NCI-H2171 (cell line): ENCODE measurements at places on chromosomes 1 and 21.

DNA sequence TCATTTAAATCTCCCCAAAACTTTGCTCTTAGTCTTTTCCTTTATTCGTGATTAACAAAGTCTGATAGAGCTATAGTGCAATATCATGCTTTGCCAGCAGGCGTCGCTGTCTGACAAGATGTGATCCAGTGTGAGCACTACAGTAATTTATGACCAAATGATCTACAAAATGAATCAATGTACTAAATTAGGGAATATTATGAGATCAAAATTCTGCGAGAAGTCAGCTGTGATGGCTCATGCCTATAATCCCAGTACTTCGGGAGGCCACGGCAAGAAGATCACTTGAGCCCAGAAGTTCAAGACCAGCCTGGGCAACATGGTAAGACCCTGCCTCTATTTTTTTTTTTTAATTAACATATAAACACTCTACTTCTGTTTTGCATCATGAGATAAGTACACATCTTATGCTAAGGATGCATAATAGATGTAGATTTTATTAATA, 3.6 kb upstream of the SPSB1 start:
- DNase-seq = no peak

- no peak for DNase-seq
Observed at GRCh38 chr1:195960580-195960979, 647.7 kb downstream of the KCNT2 start.

DNA sequence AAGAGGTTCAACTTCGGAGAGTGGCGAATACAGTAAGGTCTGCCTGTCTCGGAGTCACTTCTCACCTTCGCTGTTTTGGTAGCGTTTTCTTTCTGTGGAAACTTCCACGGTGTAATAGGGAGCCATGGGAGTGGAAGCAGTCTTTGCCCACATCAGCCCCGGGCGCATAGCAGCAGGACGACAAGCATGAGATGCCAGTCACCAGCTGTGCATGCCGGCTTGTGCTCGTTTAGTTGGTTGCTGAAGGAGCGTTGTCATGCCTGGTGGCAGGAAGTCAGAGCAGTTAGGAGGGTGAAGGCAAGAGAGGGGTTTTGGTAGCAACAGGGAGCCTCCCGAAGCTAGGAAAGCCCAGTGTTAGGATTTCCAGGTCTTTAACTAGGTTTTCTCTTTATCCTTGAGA, 58.8 kb downstream of the MRPS6 start:
- no peak for DNase-seq

DNA sequence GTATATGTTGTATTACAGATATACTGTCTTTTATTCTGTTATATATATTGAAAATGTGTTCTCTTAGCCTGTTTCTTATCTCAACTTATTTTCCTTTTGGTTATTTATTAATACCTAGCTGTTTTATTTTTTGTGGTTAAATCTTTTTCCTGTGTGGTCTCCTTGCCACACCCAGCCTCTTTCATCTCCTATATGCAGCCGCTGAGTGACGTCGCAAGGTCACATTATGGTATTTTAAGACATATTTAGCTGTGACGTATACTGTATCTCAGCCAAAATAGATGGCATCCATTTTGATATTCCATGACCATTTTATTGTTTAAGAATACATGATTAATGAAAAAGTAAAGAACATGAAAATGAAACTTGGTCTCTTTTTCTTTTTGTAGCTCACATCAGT, 29.1 kb downstream of the CENPF start:
- DNase-seq = no peak

DNA sequence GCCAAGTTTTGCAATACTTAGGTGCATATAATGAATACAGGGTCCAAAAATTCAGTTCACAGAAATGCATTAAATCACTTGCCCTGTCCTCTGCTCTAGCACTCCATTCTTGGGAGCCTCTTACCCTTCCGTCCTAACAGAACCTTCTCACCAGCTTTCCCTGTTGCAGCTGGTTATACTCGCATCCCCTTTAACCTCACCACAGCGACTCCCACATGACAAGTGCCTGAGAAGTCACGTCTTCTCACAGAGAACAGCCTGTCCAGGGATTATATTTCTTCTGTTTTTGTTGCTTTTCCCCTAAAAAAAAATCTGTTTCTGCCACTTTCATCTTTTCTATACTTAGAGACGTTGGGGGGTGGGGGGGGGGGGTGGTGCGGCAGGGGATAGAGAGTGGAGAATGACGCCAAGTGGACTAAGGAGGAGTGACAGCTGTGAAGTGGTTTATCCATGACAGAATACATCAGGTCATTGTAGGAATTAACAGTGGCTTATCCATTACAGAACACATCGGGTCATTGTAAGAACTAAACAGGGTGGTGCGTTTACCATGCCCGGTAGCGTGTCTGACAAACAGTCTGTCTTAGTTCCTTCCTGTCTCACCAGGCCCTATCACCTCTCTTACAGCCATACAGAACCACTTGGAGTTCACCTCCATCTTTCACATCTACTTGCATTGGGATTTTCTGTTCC, 117.6 kb downstream of the UBE2U start:
- no peak for DNase-seq

- DNase-seq = peak; percentile 63
Observed at GRCh38 chr1:29633771-29634170, 397.4 kb downstream of the PTPRU start.
